NCI-H774 (cell line): ENCODE measurements at places on chromosomes 11 and 22.

DNA sequence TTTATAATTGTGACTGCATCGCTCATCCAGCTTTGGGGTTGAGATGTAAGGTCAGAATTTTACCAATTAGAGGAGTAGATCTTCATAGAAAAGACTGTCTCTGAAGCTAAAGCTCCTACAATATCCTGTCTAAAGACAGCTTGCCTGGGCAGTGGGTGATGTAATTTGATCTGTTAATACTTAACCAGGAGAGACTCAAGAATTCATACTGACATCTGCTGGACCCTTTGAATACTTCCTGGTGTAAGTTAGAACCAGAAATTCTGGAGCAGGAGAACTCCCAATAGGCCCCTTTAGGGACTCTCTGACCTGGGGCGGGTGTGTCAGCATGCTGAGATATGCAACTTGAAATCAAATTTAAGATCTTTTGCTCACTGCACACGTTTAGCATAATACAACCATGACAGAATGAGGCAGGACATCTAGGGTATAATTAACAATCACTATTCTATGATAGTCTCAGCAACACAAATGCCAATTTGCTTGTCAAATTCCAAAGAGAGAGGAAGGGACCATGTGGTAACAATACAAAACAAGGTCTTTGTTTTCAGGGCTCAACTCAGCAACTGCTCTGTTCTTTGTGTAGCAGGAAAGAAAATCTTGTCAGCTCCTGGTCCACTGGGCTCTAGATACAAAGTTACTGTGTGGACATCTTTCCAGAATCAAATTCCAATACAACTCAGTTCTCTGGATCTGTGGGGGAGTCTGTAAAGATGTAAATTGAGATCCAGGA lies 143.9 kb downstream of the INSC start:
- no peak for DNase-seq

DNA sequence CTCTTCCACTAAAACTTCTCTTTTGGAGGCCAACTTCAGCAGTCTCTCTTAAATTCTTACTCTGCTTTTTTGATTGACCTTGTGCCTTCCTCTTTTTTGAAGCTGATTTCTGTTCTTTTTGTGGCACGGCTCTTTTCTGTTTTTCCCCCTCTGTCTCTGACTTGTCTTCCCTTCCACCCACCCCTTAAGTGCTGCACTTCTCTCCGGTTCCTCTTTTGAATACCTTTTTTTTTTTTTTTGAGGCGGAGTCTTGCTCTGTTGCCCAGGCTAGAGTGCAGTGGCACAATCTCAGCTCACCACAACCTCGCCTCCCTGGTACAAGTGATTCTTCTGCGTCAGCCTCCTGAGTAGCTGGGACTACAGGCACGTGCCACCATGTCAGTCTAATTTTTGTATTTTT lies 211.9 kb downstream of the BLID start:
- DNase-seq: no peak

DNA sequence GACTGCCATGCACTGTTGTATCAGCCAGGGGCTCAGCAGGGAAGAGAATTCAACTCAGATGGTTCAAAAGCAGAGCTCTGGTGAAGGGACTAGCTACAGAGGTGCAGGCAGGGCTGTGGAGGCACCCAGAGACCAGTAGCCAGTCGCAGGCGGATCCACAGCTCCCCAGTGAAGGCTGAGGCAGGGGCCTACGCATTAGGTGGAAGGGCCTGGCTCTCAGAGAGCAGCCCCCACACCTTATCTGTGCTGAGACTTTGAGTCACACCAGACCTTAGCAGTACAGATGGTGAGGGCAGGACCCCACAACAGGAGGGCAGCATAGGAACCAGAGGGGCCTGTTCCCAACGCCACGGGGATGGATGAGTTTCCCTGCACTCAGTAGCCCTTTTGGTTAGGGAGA lies 189.6 kb downstream of the DSCAML1 start:
- no peak for DNase-seq

GRCh38 chr22:22161924-22162851 lies 82.4 kb upstream of the VPREB1 start:
- DNase-seq: no peak

DNA sequence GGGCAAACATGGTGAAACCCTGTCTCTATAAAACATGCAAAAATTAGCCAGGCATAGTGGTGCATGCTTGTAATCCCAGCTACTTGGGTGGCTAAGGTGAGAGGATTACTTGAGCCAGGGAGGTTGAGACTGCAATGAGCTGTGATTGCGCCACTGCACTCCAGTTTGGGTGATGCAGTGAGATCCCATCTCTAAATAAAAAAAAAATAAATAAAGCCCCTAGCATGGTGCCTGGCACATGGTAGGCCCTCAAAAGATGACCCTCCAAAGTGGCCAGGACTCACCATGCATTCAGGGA lies 74.6 kb downstream of the PTPRJ start:
- no peak for DNase-seq

- no peak for DNase-seq
Observed at GRCh38 chr22:25134451-25134850, 65.2 kb upstream of the CRYBB3 start.

DNA sequence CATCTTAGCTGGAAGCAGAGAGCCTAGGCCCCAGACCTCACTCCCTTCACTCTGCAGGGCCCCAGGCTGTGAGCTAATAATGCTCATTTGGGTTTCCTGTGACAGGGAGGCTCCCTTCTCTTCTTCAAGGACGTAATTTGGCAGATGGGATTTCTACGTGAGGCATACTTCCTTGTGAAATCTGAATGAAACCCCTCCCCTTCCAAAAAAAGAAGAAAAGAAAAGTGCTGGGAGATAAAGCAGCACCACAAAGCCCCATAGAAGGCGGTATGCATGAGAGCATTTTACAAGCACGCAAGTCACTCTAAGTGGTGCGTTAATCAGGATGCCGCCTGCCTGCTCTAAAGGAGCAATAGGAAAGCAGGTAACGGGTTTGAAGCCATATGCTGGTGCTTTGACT lies 5.7 kb downstream of the P2RX3 start:
- DNase-seq: no peak

GRCh38 chr11:85483861-85484260 lies 143.3 kb downstream of the DLG2 start:
- no peak for DNase-seq

- DNase-seq: peak; percentile 80
Observed at GRCh38 chr11:127003260-127003981, 2.9 kb upstream of the KIRREL3 start.

- no peak for DNase-seq
Observed at GRCh38 chr22:27865496-27865895, 53.6 kb downstream of the PITPNB start.

- no peak for DNase-seq
Observed at GRCh38 chr22:36769541-36770512, 6.1 kb downstream of the IFT27 start.

- DNase-seq: peak; percentile 29
Observed at GRCh38 chr11:105935791-105936190, 86.2 kb downstream of the MSANTD4 start.

DNA sequence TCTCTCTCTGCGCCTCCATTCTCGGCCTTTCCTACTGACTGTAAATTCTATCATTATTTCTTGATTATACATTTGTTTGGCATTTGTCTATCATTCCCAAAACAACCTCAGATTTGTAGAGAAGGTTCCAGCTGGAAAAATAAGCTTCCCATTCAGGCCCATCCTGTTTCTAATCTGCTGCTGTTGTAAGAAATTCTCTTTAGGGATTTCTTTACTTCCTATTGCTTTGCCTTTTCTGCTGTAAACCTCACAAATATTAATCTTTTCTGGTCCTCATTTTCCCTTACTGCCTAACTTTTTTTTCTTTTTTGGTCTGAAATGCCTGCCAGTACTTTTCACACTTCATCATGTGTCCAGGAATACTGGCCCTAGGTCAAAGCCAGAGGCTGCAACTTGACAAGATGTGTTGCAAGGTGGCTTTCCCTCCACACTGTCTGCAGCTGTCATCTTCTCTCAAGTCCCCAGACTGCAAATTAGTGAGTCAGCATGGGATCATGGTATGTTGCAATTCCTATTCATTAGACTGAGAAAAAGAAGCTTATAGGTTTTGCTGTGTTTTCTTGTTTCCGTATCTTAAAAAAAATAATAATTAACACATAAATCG lies 858.7 kb upstream of the CHORDC1 start:
- DNase-seq: no peak
